ENCODE measurements at places on chromosomes 7 and 10. TPM values are rescaled to one million over a fixed set of nuclear protein-coding genes. Genes with fewer than 3 reads are reported as not detected.
A peak's percentile ranks its signal among the peaks of the same experiment; 100 is the strongest.

Gene BMPER
- 1.4 TPM for total RNA-seq

Gene ZNF503
- not detected for total RNA-seq

DNA sequence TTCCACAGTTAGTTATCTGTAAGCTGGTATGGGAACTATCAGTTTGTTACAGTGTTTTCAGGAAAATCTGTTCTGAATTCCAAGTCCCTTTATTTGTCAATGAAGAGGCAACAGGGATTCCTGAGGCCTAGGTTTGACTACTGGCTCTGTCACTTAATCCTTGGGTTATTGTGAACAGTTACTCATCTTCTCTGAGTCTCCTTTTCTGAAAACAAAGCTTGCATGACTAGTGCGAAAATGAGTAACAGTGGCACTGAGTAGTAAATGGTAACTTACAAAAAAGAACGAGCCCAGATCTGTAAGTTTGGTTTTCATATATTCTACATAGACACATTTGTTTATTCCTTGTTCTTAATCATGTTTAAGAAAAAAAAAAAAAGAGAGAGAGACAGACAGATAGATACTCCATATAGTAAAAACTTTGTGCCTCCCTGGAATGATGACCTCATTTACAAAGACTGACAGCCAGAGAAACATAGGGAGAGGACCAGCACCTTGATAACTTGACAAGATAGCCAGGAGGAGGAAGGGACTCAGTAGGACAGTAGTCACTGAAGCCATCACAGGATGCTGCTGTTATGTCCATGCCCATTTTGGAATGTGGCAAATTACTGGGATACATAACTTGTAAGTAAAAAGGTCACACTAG lies 1.9 kb downstream of the MRPS33 start:
- no peaks in the 10 kb centered on the region for H3K27me3 ChIP-seq
- H3K36me3 ChIP-seq = no peaks in the 10 kb centered on the region
- peak overlapping the region; percentile 6 for H3K27ac ChIP-seq

DNA sequence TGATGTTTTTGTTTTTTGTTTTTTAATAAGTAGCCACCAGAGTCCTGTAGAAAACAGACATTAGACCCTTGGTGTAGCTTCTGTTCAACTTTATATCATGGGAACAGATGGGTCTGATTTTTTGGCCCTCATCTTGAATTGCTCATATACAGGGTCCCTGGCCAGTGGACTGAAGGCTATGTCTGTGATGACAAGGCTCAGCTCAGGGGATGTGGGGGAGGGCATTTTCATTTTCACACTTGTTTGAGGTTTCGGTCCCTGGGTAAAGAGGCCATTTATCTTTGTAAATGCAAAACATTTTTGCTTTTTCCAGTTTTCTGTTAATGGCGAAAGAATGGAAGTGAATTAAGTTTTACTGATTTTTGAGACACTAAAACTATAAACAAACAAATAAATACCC lies 257.6 kb upstream of the PHYHIPL start:
- no peaks in the 10 kb centered on the region for H3K36me3 ChIP-seq
- H3K4me1 ChIP-seq = 0 out of 2 replicates have a peak, but pooled peaks cover 11% of the 10 kb centered on the region
- H3K27ac ChIP-seq = no peak overlapping the region
- no peak overlapping the region for H3K4me3 ChIP-seq

GRCh38 chr10:18368273-18368672 lies 228.0 kb downstream of the CACNB2 start:
- DNase-seq = no peak
- no peak overlapping the region for H3K27ac ChIP-seq
- no peaks in the 10 kb centered on the region for H3K36me3 ChIP-seq
- no peaks in the 10 kb centered on the region for H3K27me3 ChIP-seq
- no peak overlapping the region for H3K4me3 ChIP-seq

GRCh38 chr7:31190906-31191305 lies 138.8 kb downstream of the ADCYAP1R1 start:
- H3K27ac ChIP-seq = no peak overlapping the region
- no peaks in the 10 kb centered on the region for H3K27me3 ChIP-seq
- no peaks in the 10 kb centered on the region for H3K36me3 ChIP-seq
- H3K4me3 ChIP-seq = no peak overlapping the region
- DNase-seq = no peak

DNA sequence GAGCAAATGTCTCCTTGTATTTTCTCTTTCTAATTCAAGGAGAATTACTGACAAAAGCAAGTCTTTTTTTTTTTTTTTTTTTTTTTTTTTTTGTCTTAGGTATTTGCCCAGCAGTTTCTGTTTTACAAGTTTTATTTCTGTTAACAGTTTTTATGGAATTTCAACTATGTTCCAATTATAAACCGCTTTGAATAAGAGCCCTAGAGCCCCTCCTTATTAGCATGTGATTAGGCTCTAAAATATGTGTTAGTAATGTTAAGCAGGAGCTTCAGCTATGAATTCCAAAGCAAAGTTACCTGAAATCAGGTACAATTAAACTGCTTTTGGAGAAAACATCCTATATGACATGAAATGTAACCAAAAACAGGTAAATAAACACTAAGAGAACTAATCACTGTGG lies 997.0 kb upstream of the POT1 start:
- no peak overlapping the region for H3K27ac ChIP-seq
- no peaks in the 10 kb centered on the region for H3K36me3 ChIP-seq
- no peak overlapping the region for H3K4me3 ChIP-seq
- H3K27me3 ChIP-seq = no peaks in the 10 kb centered on the region
- peaks cover 37% of the 10 kb centered on the region for H3K4me1 ChIP-seq
- DNase-seq = no peak

GRCh38 chr10:128431083-128431482 lies 304.9 kb upstream of the MKI67 start:
- H3K27me3 ChIP-seq = no peaks in the 10 kb centered on the region
- H3K27ac ChIP-seq = no peak overlapping the region
- H3K4me3 ChIP-seq = no peak overlapping the region
- peak; percentile 29 for DNase-seq
- H3K4me1 ChIP-seq = no peaks in the 10 kb centered on the region

- H3K36me3 ChIP-seq = no peaks in the 10 kb centered on the region
- no peak overlapping the region for H3K27ac ChIP-seq
- peaks cover 5% of the 10 kb centered on the region for H3K4me1 ChIP-seq
- no peak overlapping the region for H3K4me3 ChIP-seq
- no peak for DNase-seq
Observed at GRCh38 chr7:111532625-111533024, 29.7 kb downstream of the IMMP2L start.

- H3K36me3 ChIP-seq = no peaks in the 10 kb centered on the region
- H3K4me3 ChIP-seq = no peak overlapping the region
- no peak for DNase-seq
- no peaks in the 10 kb centered on the region for H3K27me3 ChIP-seq
- H3K27ac ChIP-seq = no peak overlapping the region
Observed at GRCh38 chr10:66788178-66788987, 137.5 kb upstream of the LRRTM3 start.

GRCh38 chr10:97683556-97684367 lies 3.3 kb downstream of the AVPI1 start:
- H3K4me3 ChIP-seq = no peak overlapping the region
- DNase-seq = peak; percentile 31
- H3K27ac ChIP-seq = peak overlapping the region; percentile 76
- H3K36me3 ChIP-seq = no peaks in the 10 kb centered on the region

GRCh38 chr10:31520986-31521831 lies 202.2 kb downstream of the ZEB1 start:
- no peaks in the 10 kb centered on the region for H3K27me3 ChIP-seq
- peaks cover under 1% of the 10 kb centered on the region for H3K4me1 ChIP-seq
- no peak overlapping the region for H3K4me3 ChIP-seq
- DNase-seq = no peak
- no peak overlapping the region for H3K27ac ChIP-seq

GRCh38 chr7:103132995-103133688 lies 15.8 kb downstream of the NAPEPLD start:
- DNase-seq = no peak
- H3K4me3 ChIP-seq = no peak overlapping the region
- peaks cover 19% of the 10 kb centered on the region for H3K4me1 ChIP-seq
- H3K27ac ChIP-seq = no peak overlapping the region
- H3K27me3 ChIP-seq = no peaks in the 10 kb centered on the region
- 0 out of 2 replicates have a peak, but pooled peaks cover under 1% of the 10 kb centered on the region for H3K36me3 ChIP-seq

All from GM23338 (cell line).